CD4-positive, alpha-beta memory T cell (primary cell): ENCODE measurements at places on chromosomes 2 and 18.

DNA sequence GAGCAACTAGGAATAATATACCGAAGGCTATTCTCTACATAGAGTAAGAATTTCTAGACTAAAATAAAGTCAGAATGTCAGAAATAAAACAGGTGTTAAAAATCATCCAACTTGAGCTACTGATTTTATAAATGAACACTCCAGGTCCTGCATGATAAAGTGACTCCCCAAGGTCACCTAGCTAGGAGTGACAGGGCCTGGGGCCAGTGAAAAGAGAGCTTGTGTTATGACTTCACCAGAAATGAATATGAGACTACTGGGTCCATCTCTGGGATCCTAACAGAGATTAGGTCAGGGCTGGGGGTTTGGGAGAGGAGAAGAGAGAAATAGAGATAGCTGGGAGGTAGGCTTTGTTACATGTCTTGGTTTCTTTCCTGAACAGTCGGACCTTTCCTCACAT is 89.7 kb upstream of the CYP1B1 start:
- no peak overlapping the region for H3K4me3 ChIP-seq
- H3K27ac ChIP-seq: no peak overlapping the region
- no peaks in the 10 kb centered on the region for H3K4me1 ChIP-seq
- H3K36me3 ChIP-seq: no peaks in the 10 kb centered on the region

DNA sequence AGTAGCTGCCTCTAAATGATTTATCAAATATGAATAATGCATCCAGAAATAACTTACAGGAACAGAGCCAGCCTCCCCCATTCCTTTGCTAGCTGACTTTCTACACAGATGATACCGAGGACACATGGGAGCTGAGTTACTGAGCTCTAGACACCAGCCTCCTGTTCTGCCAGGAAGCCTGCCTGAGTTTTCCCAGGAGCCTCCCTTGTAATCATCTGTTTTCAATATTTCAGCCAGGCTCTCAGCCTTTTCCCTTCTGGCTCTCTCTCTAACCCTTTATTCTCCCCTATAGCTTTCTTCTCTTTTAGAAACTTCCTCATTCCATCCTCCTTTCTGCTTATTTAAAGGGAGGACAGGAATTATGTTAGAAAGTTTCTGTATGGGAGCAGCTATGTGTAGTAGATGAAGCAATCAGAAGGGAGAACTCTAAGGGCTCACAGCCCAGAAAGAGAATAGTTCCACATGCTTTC is 911.6 kb downstream of the TDRD15 start:
- H3K27ac ChIP-seq: no peak overlapping the region
- H3K27me3 ChIP-seq: no peaks in the 10 kb centered on the region
- no peak overlapping the region for H3K4me3 ChIP-seq
- H3K4me1 ChIP-seq: no peaks in the 10 kb centered on the region

- H3K4me1 ChIP-seq: no peaks in the 10 kb centered on the region
- H3K4me3 ChIP-seq: no peak overlapping the region
- no peaks in the 10 kb centered on the region for H3K27me3 ChIP-seq
- no peaks in the 10 kb centered on the region for H3K36me3 ChIP-seq
These were observed 793.8 kb upstream of the FSHR start for GRCh38 chr2:49948091-49948490.

DNA sequence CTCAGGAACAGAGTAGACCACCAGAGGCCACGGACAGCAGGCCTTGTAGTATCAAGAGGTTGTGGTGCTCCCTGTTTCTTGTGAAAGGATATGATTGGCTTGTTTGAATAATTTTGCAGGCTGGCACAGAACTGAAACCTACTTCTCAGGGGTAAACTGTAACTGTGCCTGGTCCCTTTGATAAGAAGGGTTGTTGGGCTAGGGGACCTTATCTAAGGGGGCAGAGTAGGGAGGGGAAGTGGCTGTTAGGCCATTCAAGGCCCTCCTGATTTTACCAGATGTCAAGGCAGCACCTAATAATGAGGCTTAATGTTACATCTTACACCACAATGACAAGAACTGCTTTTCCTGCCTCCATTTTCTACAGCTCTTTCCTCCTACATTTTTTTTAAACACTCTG is 45.6 kb downstream of the GPR39 start:
- no peaks in the 10 kb centered on the region for H3K4me1 ChIP-seq
- DNase-seq: no peak
- no peaks in the 10 kb centered on the region for H3K36me3 ChIP-seq

GRCh38 chr2:177026253-177026652 is 186.3 kb upstream of the HNRNPA3 start:
- no peak overlapping the region for H3K27ac ChIP-seq
- H3K36me3 ChIP-seq: no peaks in the 10 kb centered on the region
- DNase-seq: no peak
- no peaks in the 10 kb centered on the region for H3K27me3 ChIP-seq

GRCh38 chr2:40103590-40103989 is 324.5 kb upstream of the THUMPD2 start:
- H3K36me3 ChIP-seq: no peaks in the 10 kb centered on the region
- no peak overlapping the region for H3K4me3 ChIP-seq
- H3K4me1 ChIP-seq: no peaks in the 10 kb centered on the region
- no peaks in the 10 kb centered on the region for H3K27me3 ChIP-seq
- no peak for DNase-seq
- H3K27ac ChIP-seq: no peak overlapping the region

- no peaks in the 10 kb centered on the region for H3K36me3 ChIP-seq
- no peak overlapping the region for H3K27ac ChIP-seq
- DNase-seq: no peak
- no peaks in the 10 kb centered on the region for H3K27me3 ChIP-seq
- no peaks in the 10 kb centered on the region for H3K4me1 ChIP-seq
These were observed 271.8 kb downstream of the MBD2 start for GRCh38 chr18:53952700-53953099.

DNA sequence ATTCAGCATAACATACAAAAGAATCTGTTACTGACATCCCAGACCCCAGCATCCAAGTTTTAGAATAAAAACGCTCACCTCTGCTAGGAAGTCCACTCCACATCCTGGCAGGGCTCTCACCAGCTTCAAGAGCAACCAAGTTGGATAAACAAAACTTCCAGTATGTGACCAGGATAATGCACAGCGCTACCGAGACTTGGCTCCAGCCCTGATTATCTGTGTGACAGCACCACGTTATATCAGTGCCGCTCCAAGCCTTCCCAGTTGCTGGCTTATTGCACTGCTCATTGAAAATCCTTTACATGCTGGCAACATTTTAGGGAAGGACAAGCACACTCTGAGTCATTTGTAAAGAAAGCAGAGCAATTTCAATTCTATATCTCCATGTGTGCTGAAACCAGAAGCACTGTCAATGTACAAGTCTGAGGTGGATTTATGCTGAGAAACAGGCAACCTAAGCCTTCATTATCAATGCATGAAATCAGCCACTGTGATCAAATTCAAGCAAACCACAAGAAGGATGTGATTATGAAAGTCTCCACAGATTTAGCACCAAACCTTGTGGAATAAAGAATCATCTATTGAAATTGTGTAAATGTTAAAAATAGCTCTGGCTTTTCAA is 115.7 kb downstream of the ZNF385B start:
- no peak overlapping the region for H3K27ac ChIP-seq
- no peak overlapping the region for H3K4me3 ChIP-seq
- no peaks in the 10 kb centered on the region for H3K36me3 ChIP-seq
- no peaks in the 10 kb centered on the region for H3K4me1 ChIP-seq
- no peak for DNase-seq

DNA sequence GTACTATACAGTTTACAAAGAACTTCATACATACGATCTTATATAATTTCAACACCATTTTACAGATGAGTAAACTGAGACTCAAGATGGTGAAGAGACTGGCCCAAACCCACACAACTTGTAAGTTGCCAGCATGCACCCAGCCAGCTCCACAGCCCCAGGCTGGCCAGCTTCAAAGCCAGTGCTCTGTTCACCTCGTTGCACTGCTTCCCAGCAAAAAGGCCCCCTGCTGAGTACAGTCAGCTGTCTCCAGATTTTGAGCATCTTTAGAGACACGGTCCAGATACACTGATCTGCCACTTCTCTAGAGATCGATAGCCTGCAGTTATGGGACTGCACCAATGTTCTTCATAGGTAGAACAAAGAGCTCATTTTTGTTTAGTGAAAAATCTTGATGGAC is 257.2 kb upstream of the CHAC2 start:
- H3K4me1 ChIP-seq: no peaks in the 10 kb centered on the region
- H3K27me3 ChIP-seq: no peaks in the 10 kb centered on the region
- DNase-seq: no peak
- no peak overlapping the region for H3K27ac ChIP-seq
- H3K36me3 ChIP-seq: no peaks in the 10 kb centered on the region
- no peak overlapping the region for H3K4me3 ChIP-seq

- no peaks in the 10 kb centered on the region for H3K36me3 ChIP-seq
- no peak overlapping the region for H3K27ac ChIP-seq
- H3K27me3 ChIP-seq: no peaks in the 10 kb centered on the region
- no peak for DNase-seq
- no peaks in the 10 kb centered on the region for H3K4me1 ChIP-seq
These were observed 39.9 kb downstream of the DNAH6 start for GRCh38 chr2:84556190-84556589.

GRCh38 chr2:220168891-220169546 is 541.6 kb downstream of the SLC4A3 start:
- no peak overlapping the region for H3K4me3 ChIP-seq
- H3K27me3 ChIP-seq: no peaks in the 10 kb centered on the region
- H3K36me3 ChIP-seq: no peaks in the 10 kb centered on the region
- H3K27ac ChIP-seq: no peak overlapping the region
- no peak for DNase-seq

DNA sequence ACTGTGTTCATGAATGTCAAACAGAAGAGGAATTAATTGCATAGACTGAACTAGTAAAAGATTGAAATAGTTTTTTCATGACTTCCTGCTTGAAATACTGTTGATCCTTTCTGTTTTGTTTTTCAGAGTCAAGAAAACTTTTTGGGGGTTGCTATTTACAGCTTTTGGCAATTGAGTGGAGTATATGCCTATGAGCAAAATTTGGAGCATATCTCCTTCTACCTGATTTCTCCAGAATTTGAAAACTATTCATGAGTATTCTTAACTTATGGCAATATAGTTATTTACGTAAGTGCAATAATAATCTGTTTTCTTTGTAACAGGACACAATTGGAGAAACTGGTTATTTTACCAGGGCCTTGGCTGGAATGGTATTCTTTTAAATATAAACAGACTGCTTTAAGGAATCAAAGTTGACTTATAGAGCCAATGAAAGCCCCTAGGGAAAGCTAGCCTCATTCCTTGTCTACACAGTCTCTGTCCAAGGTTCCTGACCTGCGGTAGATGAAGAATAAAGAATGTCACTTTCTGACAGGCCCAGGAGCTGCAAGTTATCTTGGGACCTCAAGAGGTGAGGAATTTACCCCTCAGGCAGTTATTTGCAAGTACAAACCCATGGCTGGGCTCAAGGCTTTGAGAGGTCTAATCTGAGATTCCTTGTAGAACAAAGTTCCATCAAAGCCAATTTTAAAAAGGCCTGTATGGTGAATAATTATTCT is 193.5 kb upstream of the NDUFV2 start:
- no peaks in the 10 kb centered on the region for H3K36me3 ChIP-seq
- DNase-seq: no peak
- no peaks in the 10 kb centered on the region for H3K4me1 ChIP-seq
- no peak overlapping the region for H3K4me3 ChIP-seq
- no peak overlapping the region for H3K27ac ChIP-seq

- no peak overlapping the region for H3K27ac ChIP-seq
- no peak for DNase-seq
- no peaks in the 10 kb centered on the region for H3K4me1 ChIP-seq
- H3K27me3 ChIP-seq: no peaks in the 10 kb centered on the region
- no peak overlapping the region for H3K4me3 ChIP-seq
These were observed 139.6 kb upstream of the DCC start for GRCh38 chr18:52200406-52200805.

DNA sequence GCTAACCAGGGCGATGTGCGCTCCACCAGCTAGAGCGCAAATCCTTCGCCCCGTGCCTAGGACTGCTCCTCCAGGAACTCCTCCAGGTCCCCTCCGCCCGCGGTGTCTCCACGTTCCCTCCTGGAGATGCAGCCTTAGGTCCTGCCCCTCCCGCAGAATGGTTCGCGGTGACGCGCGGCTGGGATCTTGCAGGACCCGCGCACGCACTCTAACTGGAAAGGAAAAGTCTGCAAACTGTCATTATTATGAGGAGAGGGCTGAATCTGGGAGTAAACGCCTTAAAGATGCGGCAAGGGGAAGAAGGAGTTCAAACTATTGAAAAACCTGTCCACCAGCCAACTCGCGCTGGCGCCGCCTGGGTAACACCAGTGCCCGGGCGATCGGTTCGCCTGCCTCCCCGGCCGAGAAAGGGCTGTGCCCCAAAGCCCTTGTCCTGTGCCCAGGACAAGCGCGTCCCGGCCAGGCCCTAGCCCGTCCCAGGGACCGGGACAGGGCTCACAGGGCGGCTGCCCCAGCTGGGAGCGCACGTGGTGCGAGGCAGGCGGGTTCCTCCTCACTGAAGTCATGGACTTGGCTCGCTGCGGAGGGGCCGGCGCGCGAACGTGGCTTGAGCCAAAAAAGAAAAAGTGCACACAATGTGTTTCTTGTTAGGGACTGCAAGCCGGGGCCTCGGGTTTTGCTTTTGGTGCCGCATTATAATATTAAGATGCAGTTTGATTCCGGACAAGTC is 5.5 kb upstream of the ID2 start:
- no peaks in the 10 kb centered on the region for H3K36me3 ChIP-seq
- H3K4me3 ChIP-seq: no peak overlapping the region
- DNase-seq: no peak
- H3K4me1 ChIP-seq: peaks cover 36% of the 10 kb centered on the region
- H3K27ac ChIP-seq: no peak overlapping the region

GRCh38 chr18:12703664-12704063 is 822 bp downstream of the PSMG2 start:
- peak overlapping the region; percentile 99 for H3K4me3 ChIP-seq
- peaks cover 46% of the 10 kb centered on the region for H3K4me1 ChIP-seq
- no peak for DNase-seq
- H3K27me3 ChIP-seq: no peaks in the 10 kb centered on the region
- peak overlapping the region; percentile 93 for H3K27ac ChIP-seq

GRCh38 chr2:70511971-70512729 is 41.5 kb downstream of the TGFA start:
- H3K27me3 ChIP-seq: no peaks in the 10 kb centered on the region

DNA sequence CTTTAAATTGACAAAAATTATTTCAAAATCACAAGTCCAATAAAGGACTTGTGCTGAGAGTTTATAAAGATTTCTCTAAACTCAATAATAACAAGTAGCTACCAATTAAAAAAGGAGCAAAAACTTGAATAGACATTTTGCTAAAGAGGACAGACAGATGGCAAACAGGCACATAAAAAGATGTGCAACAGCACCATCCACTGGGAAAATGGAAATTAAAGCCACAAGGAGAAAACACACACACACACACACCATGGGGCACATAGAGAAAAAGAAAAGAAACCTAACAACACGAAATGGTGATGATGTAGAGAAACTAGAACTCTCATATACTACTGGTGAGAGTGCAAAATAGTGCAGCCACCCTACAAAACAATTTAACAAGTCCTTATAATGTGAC is 12.6 kb upstream of the SLC9A4 start:
- H3K36me3 ChIP-seq: no peaks in the 10 kb centered on the region
- no peaks in the 10 kb centered on the region for H3K27me3 ChIP-seq
- H3K4me3 ChIP-seq: no peak overlapping the region
- no peak for DNase-seq
